ENCODE measurements at places on chromosomes 7 and 10. TPM values are rescaled to one million over a fixed set of nuclear protein-coding genes. Genes with fewer than 3 reads are reported as not detected.
A peak's percentile ranks its signal among the peaks of the same experiment; 100 is the strongest.

GRCh38 chr10:76357726-76358415, 926.4 kb downstream of the LRMDA start:
- DNase-seq = no peak

- no peak for DNase-seq
These were observed 225.5 kb upstream of the TCF7L2 start for GRCh38 chr10:112724404-112724991.

GRCh38 chr10:124319926-124320391, 98.8 kb downstream of the OAT start:
- no peak for DNase-seq

DNA sequence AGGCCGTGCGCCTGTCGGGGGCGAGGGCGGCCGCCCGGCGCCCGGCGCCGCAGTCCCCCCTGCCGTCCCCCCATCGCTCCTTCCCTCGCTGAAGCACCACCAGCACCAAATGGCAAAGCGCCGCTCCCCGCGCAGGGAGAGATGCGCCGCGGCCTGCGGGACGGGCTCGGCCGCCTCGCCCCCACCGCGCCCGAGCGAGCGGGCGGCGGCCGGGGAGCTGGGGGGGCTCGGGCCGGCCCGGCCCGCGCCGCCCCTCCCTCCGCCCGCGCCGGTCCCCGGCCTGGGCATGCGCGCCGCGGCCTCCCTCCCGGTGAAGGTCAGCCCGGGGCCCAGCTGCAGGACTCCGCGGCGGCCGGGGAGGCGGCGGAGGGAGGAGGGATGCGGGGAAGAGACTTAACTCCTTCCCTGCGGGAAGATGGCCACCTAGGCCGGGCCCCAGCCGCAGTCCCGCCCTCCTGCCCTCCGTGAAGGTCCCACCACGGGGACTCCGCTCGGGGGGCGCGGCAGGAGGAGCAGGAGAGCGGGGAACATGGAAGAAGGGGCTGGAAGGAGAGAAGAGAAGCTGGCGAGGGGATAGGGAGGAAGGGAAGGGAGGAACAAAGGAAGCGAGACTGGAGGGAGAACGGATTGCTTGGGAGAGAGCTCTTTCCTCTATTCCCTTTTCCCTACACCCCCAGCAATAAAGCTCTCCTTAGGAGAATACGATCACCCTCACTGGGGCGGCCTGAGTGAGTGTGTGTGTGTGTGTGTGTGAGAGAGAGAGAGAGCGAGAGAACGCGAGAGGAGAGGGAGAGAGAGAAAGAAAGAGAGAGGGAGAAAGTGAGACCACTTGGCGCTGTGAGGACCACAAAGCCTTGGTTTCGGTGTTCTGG, 3.4 kb upstream of the SMARCD3 start:
- DNase-seq = peak; percentile 69

- DNase-seq = no peak
These were observed 39.5 kb upstream of the DMBT1 start for GRCh38 chr10:122521011-122521410.

DNA sequence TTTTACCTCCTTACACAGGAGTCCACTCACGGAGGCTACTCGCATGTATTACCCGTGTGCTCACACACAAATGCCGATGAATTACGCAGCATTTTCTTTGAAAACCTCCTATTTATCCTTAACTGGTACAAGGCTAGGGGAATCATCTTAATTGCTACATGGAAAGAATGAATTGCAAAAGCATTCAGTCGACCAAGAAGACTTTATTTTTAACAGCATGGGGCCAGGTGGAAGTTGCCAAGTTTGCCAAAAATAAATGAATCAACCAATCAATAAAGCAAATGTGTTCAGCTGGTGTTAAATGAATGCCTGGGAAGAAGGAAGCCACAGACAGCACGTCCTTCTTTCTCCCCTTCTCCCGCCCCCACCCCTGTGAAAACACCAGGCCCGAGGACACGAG, 55.8 kb downstream of the CTBP2 start:
- DNase-seq = no peak

- no peak for DNase-seq
These were observed 288.2 kb downstream of the IPMK start for GRCh38 chr10:57979491-57979890.

DNA sequence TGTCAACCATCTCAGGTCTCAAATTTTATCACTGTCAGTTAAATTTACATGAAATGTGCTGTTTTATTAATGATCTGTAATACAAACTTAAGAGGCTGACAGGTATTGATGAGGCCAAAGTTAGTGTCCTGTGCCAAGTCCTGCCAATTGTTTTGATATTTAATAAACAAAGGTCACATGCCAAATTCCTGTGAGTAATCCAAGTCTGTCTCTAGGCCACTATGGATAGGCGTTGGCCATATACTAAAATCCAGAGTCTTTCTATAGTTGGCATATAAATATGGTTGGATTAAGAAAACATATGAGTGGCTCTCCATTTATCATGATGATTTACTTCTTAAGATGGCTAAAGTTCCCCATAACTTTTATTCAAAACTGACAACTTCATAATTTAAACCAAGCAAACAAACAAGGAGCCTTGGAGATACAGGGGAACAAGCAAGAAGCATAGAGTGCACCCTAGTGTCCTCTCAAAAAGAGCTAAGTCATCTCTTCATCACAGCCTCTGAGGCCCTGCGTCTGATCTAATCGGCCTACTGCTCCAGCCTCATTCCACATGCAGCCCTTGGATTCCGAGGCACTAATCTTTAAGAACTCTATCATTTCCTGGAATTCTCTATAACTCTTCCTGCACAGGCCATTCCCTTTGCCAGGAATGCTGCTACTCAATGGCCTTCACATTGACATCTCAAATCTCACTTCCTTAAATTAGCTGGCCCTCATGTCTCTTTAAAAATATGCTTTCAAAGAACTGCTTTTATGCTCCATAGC, 32.7 kb upstream of the NRCAM start:
- DNase-seq = no peak

The SYT15B gene
- total RNA-seq = 0.56 TPM

DNA sequence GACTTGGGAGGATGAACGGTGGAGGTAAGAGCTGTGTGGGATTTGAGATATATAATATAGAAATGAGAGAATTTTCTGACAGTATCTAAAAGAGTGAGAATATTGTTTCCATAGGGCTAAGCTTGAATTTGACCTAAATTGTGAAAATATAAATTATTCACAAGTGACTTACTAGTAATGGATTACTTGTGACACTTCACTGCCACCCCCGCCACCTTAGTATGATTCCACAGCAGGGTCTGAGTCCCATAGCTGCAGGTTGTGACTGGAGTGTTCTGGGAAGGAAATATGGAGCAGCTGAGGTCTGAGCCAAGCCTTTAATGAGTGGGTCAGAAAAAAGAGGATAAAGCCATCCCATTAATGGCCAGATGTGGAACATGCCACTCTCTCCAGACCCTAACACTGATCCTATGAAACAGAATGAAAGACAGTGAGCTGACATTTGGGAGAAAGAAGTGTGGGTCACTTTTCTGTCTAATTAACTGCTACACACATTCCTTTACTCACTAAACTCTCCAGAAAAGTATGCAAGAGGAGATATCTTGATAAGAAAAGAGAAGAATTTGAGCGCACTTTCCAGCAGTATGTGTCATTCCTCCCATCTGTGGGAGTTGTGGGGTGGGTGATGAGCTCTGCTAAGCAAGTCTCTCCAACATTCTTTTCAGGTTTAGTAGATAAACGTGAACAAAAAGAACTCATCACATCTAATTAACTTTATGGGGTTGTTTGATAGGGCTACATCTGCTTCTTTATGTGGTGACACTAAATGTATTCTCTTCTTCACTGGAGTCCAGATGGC, 1193.4 kb downstream of the SORCS3 start:
- DNase-seq = no peak

The CALHM3 gene
- total RNA-seq = not detected

The ASAH2 gene
- total RNA-seq = 0.18 TPM

DNA sequence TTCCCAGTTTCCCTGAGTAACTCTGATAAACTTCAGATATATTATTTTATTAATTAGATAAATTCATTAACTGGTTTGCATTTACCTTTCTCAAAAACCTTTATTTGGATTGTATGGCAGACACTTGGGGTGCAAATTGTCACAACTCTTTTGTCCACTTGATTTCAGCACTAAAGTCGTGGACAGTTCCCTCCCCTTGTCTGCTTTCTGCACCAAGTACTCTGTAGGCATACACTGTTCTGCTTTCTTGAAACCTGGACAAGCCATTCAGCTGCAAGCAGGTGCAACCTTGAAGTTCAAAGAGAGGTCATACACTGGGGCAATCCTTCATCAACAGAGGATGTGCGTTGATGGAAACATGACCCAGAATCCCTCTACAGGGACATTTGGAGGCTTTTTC, 162.9 kb downstream of the ARL5B start:
- peak; percentile 43 for DNase-seq

The NXPH1 gene
- total RNA-seq = not detected

GRCh38 chr7:19663816-19664462, 44.9 kb downstream of the POLR1F start:
- DNase-seq = no peak

DNA sequence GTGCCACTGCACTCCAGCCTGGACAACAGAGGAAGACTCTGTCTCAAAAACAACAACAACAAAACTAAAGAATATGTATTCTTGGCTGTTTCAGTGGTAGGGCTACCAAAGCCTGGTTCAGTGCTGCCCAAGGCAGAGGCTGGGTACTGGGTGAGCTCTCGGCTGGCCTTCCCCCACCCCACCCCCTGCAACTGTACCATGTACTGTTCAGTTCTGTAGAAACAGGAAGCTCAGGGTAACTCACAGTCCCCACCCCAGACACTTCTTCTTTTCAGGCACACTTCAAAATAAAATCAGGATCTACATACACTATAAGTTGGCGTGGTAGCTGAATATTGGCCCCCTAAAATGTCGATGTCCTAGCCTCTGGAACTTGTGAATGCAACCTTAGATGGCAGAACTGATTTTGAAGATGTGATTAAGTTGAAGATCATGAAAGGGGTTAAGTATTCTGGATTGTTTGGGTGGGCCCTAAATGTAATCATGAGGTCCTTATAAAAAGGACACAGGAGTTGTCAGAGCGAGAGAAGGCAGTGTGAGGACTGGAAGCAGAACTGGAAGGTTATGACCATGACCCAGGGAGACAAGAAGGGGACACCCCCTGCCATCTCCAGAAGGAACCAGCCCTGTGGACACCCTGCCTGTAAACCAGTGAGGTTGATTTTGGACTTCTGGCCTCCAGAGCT, 31.2 kb downstream of the TBXAS1 start:
- DNase-seq = no peak

DNA sequence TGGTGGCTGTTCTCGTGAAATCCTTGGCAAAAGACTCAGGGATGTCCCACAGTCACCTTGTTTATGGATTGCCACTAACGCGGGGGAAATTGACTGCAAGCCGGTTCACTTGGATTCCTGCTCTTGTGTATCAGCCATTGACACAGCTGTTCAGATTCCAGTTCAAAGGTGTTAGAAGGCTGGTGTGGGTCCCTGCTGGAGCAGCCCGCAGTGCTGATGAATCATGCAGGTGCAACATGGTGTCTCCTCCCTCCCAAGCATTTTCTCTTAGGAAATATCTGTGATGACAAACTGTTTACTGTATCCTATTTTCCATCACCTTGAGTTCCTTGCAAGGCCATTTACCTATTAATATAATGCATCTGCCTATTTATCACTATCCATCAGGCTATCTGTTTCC, 170.1 kb downstream of the GATA3 start:
- no peak for DNase-seq

The STK31 gene
- not detected for total RNA-seq

The PIK3CG gene
- total RNA-seq = under 0.01 TPM

DNA sequence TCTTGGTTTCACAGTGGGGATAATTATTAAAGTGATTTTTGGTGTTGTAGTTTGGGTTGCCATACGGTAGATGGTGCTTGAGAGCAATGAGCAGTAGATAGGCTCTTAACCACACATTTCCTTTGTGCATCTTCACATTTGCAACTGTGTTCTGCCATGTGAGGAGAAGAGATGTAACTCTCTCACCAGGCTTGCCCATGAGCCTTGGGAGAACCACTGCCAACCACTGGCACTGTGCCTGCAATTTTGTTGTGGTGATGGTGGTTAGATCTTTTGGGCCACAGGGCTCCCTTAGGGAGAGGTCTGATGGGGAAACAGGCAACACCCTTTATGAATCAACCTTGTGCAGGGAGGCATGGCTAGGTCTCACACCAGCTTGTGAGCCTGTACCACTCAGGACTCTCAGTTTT, 204.3 kb downstream of the CCDC7 start:
- no peak for DNase-seq

Data from IMR-90 (cell line).